ENCODE measurements at places on chromosomes 7 and 10. TPM values are rescaled to one million over a fixed set of nuclear protein-coding genes. Genes with fewer than 3 reads are reported as not detected.

The RSPH10B gene
- polyA plus RNA-seq: 1.6 TPM

The FAM180A gene
- polyA plus RNA-seq: not detected

The TRIM56 gene
- 0.12 TPM for polyA plus RNA-seq

The PROSER2 gene
- polyA plus RNA-seq: 0.20 TPM

The HK1 gene
- 60.5 TPM for polyA plus RNA-seq

The KNDC1 gene
- polyA plus RNA-seq: 4.3 TPM

The OR13A1 gene
- 0.32 TPM for polyA plus RNA-seq

The HELLS gene
- polyA plus RNA-seq: 12.3 TPM

The ASB10 gene
- not detected for polyA plus RNA-seq

The GATA3 gene
- not detected for polyA plus RNA-seq

The PON1 gene
- not detected for polyA plus RNA-seq

The CALY gene
- polyA plus RNA-seq: 3.7 TPM

The SPDYE2B gene
- polyA plus RNA-seq: not detected

The SPDYE1 gene
- not detected for polyA plus RNA-seq

The GRM3 gene
- polyA plus RNA-seq: 15.9 TPM

The ADRA2A gene
- 1.5 TPM for polyA plus RNA-seq

The ZNF853 gene
- 8.7 TPM for polyA plus RNA-seq

The KCNMA1 gene
- 62.4 TPM for polyA plus RNA-seq

The GNAT3 gene
- not detected for polyA plus RNA-seq

The LRRD1 gene
- polyA plus RNA-seq: 2.7 TPM

The SPDYE9 gene
- polyA plus RNA-seq: 0.48 TPM

The ELFN1 gene
- polyA plus RNA-seq: 11.8 TPM

The MACROH2A2 gene
- polyA plus RNA-seq: 173 TPM

The DEPP1 gene
- polyA plus RNA-seq: 4.3 TPM

The ANKRD1 gene
- not detected for polyA plus RNA-seq

The SPDYE2 gene
- polyA plus RNA-seq: not detected

The UNCX gene
- 1.6 TPM for polyA plus RNA-seq

The SNX8 gene
- polyA plus RNA-seq: 5.7 TPM

The FAM204A gene
- polyA plus RNA-seq: 202 TPM

The IGF2BP3 gene
- polyA plus RNA-seq: 29.6 TPM

The PPP1R9A gene
- polyA plus RNA-seq: 54.1 TPM

The HOXA2 gene
- not detected for polyA plus RNA-seq

The STOX1 gene
- 1.2 TPM for polyA plus RNA-seq

The CYP3A4 gene
- not detected for polyA plus RNA-seq

The HEPACAM2 gene
- polyA plus RNA-seq: 0.24 TPM

Measured in neural cell (in vitro differentiated cells).